ENCODE measurements at places on chromosomes 16 and 17.

DNA sequence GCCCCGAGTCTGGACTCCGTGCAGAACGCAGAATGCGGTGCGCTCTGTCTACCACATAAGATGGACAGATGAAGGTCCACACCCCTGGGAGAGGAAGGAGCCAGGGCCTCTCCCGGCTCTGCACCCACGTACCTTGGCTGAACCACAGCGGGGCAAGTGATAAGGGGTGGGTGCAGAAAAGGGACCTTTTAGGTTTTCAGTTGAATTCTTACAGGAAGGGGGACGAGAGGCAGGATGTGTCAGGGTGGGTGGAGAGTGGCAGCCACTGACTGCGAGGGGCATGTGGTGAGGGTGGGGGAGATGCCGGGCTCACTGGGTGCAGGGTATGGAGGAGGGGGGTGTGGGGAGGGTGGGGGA lies 372 bp downstream of the CD300A start:
- no peak for DNase-seq

DNA sequence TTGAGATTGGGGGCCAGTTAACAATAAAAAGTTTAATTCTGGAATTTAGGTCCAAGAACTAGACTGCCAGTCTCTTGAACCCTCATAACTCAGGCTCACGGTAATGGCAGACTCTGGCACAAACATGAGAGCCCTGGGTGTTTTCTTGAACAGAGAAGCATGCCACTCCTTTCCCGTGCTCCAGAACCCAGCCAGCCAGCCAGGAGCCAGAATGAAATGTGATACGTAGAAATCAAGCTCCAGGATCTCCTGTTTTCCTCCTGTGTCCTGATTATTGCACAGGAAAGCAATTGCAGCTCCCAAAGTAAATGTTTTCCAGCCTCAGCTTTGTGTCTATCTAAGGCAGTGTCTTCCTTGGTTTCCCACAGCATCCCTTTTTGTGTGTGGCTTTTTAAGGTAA lies 46.2 kb upstream of the NOL11 start:
- peak; percentile 3 for DNase-seq

DNA sequence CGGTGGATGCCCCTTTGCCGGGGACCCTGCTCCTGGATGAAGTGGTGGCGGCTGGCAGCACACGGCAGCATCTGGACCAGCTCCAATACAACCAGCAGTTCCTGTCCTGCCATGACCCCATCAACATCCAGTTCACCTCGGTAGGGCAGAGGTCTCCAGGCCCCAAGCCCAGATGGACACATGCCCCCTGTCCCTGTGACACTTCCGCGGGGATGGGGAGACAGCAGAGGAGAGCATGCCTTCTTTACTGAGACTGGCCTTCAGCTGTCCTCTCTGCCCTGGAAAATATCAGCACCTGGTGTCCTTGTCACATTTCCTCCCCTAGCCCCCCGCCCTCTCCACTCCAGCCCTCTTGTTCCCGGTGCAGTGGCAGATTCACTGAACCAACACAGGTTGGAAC lies 6.2 kb downstream of the CHAD start:
- DNase-seq = no peak

DNA sequence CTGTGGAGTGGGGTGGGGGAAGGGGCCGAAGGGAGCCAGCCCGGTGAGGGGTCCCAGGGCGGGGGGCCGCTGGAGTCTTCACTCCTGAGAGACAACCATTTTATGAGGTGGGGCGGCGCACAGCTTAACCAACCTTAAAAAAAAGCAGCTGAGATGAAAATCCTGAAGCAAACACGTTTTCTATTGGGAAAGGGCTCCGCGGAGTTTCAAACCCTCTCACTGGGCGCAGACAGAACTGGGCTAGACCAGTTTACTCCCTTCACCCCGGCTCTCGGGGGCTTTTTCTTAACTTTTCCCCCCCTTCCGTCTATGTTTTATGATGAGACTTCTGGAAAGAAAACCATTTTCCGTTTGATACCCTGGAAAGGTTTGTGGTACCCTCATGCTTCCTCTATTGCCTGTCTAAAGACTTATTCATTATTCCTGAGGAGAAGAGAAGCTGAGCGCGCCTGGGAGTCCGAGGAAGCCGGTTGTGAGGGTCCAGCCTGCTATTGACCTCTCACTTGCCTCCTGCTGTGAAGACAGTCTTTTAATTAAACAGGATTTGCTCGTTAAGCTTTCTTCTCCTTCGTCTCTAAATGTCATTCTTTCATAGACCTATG lies 482 bp upstream of the SSH2 start:
- DNase-seq = no peak

DNA sequence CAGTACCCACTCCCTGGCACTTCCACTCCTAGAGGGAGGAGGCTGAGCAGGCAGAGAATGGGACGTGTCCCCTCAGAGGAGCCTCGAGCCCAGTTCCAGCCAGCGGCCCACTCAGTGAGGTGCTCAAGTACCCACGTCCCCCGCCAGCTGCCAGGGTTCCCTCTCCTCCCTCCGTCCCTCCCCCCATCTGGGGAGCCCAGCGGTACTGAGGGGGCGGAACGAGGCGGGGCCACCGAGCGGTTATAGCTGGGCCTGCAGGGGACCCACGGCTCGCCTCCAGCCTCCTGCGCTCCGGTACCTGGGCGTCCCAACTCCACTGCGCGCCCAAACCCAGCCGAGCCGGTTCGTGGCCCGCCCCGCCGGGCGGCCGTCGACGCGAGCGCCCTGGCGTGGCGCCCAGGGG lies at the start of gene NPW:
NPW (plus strand) TSS at position 268 of the 403 bp plus-strand sequence.
- DNase-seq = peak; percentile 30

DNA sequence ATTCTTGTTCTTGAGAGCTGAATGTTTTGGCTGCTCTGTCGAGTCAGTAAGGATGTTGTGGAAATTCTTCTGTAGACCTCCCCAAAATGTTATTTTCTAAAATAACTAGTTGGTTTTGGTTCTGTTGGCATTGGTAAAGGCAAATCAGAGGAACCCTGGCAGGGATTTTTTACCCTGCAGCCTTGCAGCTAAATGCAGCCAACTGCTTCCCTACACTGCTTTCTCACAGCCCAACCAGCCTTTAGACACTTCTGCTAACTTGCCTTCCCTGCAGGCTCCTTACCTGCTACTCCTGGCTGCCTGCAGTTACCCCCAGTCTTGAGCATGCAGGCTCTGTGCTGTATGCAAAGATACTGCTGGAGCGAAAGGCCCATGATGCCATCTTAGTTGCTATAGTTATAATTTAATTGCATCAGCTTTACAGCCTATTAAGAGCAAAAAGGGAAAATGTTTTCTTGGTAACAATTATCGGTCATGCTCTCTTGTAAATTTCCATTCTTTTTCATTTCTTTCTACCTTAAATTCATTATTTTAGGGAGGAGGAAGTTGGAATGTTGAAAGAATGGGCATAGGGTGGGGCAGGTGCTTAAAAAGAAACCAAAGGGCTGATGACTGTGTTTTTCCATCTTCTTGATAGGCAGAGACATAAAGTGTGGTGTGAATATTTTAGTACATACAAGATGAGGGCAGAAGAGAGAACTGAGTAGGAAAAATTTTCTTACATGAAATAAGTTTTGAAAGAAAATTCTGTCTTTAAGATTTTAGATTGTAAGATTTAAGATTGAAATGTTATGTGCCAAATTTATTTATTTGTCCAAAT lies 20.0 kb downstream of the NUP93 start:
- DNase-seq = no peak

DNA sequence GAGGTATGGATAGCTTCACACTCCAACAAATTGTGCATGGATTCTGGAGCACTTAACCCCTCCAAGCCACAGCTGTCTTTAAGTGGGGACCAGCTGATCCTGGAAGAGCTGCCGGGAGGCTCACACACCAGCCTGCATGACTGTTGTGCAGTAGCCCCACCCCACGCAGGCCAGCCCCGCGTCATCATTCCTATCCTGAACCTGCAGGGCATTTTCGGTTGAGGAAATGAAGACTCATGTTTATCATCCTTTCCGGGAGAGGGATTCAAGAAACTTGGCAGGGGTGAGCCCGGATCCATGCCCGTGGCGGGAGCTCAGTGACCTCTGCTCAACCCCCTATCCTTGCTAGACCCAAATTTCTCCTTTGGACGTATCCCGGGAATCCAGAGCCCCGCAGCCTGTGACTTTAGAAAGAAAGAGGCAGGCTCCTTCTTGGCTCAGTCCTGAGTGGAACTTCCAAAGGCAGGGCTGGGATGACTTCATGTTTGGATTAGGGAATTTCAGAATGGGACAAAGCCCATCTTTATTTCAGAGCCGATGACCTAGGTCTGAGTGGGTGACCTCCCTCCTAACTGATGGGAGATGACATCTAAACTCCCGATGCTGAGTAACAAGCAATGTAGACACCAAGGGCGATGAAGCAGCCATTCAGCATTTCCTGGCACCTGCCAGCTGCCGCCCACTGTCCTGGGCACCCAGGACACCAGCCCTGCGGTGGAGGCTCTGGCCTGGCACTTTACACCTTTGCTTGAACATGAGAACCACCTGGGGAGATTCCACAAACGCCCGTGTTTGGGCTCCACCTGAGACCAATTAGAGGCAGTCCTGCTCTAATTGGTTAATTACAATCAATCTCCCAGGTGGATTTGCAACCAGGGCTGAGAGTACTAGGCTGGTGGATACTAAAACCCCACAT lies 43.3 kb upstream of the CMIP start:
- DNase-seq = no peak

GRCh38 chr16:86608301-86608747 lies 30.0 kb downstream of the FOXL1 start:
- DNase-seq = no peak

GRCh38 chr17:34110315-34110714 lies 144.8 kb upstream of the CCL2 start:
- no peak for DNase-seq

DNA sequence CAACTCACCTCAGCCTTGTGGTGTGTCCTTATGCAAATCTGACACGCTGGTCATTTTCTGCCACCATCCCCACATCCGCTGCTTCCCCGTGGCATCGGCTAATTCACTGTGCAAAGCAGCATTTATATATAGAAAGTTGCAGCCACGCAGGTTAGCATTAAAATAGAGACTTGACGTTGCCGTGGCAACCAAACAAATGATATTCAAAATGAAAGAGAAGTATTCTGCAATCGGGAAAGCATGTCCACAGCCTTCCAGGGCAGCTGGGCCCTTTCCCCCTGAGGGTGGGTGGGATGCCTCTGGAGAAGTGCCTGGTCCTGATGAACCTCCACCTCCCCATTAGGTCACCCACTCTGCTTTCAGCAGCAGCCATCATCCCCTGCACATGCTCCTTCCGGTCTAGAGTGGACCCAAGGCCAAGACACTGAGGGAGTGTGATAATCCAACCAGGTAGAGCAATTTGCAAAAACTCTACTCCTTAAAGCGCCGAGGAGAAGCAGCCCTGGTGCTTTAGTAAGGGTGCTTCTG lies 138.7 kb downstream of the GAS7 start:
- no peak for DNase-seq

- DNase-seq = no peak
These were observed 8.2 kb downstream of the USP22 start for GRCh38 chr17:21034340-21035235.

- no peak for DNase-seq
These were observed 1576.8 kb upstream of the GOT2 start for GRCh38 chr16:60310846-60311445.

DNA sequence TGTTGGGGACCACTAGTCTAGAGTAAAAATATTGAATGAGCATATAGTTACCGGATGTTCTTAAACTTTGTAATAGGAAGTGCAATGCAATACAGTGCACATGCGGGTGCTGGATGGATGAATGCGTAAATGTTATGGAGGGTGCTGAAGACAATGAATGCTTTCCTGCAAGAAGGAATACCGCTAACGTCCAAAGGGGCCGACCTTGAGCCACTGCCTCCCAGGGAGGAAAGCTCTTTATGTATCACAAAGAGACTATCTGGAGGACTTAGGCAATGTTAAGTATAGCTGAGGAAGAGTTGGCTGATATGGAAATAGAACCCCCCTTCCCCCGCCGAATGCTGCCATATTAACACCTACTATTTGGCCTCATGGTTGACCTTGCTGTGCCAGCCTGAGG lies 27.5 kb upstream of the SHCBP1 start:
- no peak for DNase-seq

DNA sequence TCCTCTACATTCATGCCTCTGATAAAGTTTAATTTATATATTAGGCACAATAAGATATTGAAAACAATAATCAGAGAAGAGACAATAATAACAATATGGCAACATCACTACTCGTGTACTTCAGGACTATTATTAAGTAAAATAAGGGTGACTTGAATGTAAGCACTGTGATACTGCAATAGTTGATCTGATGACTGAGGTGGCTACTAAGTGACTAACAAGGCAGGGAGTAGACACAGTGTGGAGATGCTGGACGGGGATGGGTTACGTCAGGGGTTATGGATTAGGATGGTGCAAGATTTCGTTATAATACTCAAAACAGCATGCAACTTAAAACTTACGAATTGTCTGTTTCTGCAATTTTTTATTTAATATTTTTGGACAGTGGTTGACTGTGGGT lies 32.5 kb downstream of the CYLD start:
- no peak for DNase-seq

DNA sequence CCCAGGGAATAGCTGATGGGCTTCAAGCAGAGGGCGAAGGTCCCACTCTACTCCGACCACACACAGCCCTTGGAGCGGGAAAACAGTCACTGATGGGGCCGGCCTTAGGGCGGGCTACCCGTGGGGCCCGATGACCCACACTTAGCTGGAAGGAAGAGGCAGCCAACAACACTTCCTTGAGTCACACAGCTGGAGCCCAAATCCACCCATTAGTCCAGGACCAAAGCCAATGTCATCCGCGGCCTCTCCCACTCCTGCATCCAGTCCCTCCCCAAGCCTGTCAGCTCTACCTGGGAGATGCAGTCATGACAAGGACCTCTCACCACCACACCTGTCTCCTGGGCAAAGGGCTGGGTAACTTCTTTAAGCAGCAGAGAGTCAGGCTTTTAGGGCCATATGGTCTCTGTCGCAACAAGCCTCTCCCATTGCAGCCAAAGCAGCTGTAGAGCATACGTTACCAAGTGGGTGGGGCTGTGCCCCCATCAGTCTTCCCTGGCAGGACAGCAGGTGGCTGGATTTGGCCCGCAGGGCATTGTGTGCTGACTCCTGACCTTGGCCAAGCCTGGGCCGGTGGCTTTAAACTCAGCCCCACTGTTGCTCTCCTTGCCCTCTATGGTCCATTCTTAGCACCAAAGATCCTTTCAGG lies 110.7 kb downstream of the SOCS1 start:
- no peak for DNase-seq

DNA sequence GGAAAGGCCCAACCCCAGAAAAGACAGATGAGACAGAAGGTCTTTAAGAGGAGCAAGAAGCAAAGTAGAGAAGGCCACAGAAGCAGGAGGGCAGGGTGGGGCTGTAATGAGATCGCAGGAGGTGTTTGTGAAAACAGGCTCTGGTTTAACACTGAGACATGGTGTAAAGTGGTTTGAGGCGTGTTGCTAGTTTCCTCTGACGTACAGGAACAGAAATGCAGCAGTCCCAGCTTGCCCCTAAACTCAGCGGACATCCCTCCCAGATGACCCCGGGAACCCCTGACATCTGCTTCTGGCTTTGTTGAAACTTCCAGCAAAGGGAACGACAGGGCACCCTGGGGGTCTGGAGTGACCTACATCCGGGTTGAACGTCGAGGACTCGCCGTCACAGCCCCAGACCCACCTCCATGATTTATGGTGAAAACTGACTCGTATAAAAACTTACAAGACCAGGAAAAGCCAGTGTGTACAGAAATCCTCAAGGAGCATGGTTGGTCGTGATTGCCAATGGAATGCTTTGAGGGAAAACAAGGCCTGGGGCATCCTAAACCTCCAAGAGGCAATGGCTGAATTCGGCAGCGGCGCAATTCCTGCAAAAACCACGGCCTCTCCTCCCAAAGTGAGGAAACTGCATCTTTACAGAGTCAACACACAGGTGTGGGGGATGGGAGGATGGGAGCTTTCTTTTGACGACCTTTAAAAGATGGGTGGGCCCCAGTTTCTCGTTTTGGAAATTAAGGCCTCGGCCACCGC lies 25.8 kb downstream of the LITAF start:
- DNase-seq = no peak

Measured in NCI-H345 (cell line).